Globus pallidus (tissue), 1 donor: ENCODE measurements at places on chromosomes 7 and 10.

- DNase-seq = peak; percentile 55
These were observed 473 bp downstream of the CYP51A1 start for GRCh38 chr7:92133737-92134270.

GRCh38 chr10:88989824-88990383 lies 694 bp upstream of the FAS start:
- no peak for DNase-seq

DNA sequence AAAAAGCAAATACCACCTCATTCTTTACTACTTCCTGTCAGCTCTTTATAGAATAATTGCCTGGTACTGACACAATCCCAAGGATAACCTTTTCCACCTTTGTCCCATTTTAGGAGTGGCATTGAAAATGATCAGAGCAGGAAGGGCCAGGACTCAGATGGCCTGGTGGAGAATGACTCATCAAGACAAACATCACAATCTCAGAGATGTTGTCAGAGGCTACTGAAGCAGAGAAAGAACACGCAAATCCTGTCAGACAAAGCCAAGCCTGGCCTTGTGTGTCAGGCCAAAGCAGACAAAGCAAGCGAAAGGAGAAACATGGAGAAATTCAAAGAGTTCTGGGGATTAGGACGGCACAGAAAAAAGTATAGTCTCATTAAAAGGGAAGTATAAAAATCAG lies 40.9 kb downstream of the NSUN6 start:
- DNase-seq = no peak

- DNase-seq = peak; percentile 98
These were observed at the start of gene TCF7L2 for GRCh38 chr10:112949875-112950507. TCF7L2 (plus strand) TSS chr10:112950247; CDS start chr10:112950757, 510 bp downstream.

- DNase-seq = peak; percentile 4
These were observed 930 bp downstream of the GARIN1A start for GRCh38 chr7:128672927-128673517.

- no peak for DNase-seq
These were observed 7.4 kb upstream of the GNA12 start for GRCh38 chr7:2851497-2851896.

GRCh38 chr7:48899932-48900331 lies 24.4 kb upstream of the CDC14C start:
- no peak for DNase-seq

- no peak for DNase-seq
These were observed 504.1 kb downstream of the SDK1 start for GRCh38 chr7:3805151-3805550.
